A549 treated with RU486 at 1 μM for 4 hours (cell line): ENCODE measurements at places on chromosomes 16 and 17. TPM values are rescaled to one million over a fixed set of nuclear protein-coding genes. Genes with fewer than 3 reads are reported as not detected.

The PITPNM3 gene
- total RNA-seq: 1.6 to 2.2 TPM (median 1.8 TPM) in 5 replicates

The USP32 gene
- 31.7 to 35.2 TPM (median 32.2 TPM) in 5 replicates for total RNA-seq

The TNFRSF17 gene
- total RNA-seq: not detected in 5 replicates

The PRSS22 gene
- 1.6 to 3.1 TPM (median 2.2 TPM) in 5 replicates for total RNA-seq

The HASPIN gene
- 13.7 to 16.9 TPM (median 13.9 TPM) in 5 replicates for total RNA-seq

The KRT17 gene
- total RNA-seq: 0.54 to 0.96 TPM (median 0.90 TPM) in 5 replicates

The SPATA22 gene
- not detected in 5 replicates for total RNA-seq

The ANKFN1 gene
- not detected in 5 replicates for total RNA-seq

The SLC47A2 gene
- 0.11 to 0.27 TPM (median 0.17 TPM) in 4 of 5 replicates, not detected in the other for total RNA-seq

The CHP2 gene
- not detected in 5 replicates for total RNA-seq

The KRTAP1-1 gene
- total RNA-seq: not detected in 5 replicates

The KLHL11 gene
- total RNA-seq: 2.0 to 4.4 TPM (median 2.7 TPM) in 5 replicates

The ZSCAN10 gene
- total RNA-seq: not detected in 5 replicates

The SCIMP gene
- not detected in 5 replicates for total RNA-seq

The NHERF2 gene
- 34.8 to 57.8 TPM (median 54.9 TPM) in 5 replicates for total RNA-seq

The ACSM2A gene
- total RNA-seq: not detected in 5 replicates

The CDH1 gene
- total RNA-seq: 3.7 to 4.7 TPM (median 4.4 TPM) in 5 replicates

The TIGD7 gene
- 0.47 to 1.5 TPM (median 1.3 TPM) in 5 replicates for total RNA-seq

The BRD7 gene
- 58.5 to 70.8 TPM (median 62.8 TPM) in 5 replicates for total RNA-seq

The SHPK gene
- 12.0 to 16.6 TPM (median 15.1 TPM) in 5 replicates for total RNA-seq

The SLC16A3 gene
- total RNA-seq: 80.8 to 123 TPM (median 106 TPM) in 5 replicates

The ATP5PD gene
- total RNA-seq: 461 to 594 TPM (median 516 TPM) in 5 replicates

The AGRP gene
- total RNA-seq: not detected in 5 replicates

The TBC1D3E gene
- total RNA-seq: not detected in 5 replicates

The UTS2R gene
- total RNA-seq: not detected in 5 replicates

The THRA gene
- total RNA-seq: 13.3 to 19.6 TPM (median 18.7 TPM) in 5 replicates

The RAMP2 gene
- total RNA-seq: 0.65 to 1.5 TPM (median 0.76 TPM) in 5 replicates

The HOXB4 gene
- 0.09 to 0.15 TPM (median 0.12 TPM) in 3 of 5 replicates, not detected in the others for total RNA-seq

The KIF18B gene
- 27.9 to 41.2 TPM (median 36.3 TPM) in 5 replicates for total RNA-seq

The HSDL1 gene
- total RNA-seq: 16.7 to 20.9 TPM (median 17.6 TPM) in 5 replicates

The DLX4 gene
- total RNA-seq: 2.0 to 3.5 TPM (median 3.1 TPM) in 5 replicates

The MMP15 gene
- total RNA-seq: 14.1 to 22.2 TPM (median 20.4 TPM) in 5 replicates

The HOXB3 gene
- 3.9 to 6.7 TPM (median 4.8 TPM) in 5 replicates for total RNA-seq

The OR2C1 gene
- not detected in 5 replicates for total RNA-seq
